ENCODE measurements at places on chromosomes 11 and 22.

- DNase-seq: no peak
Observed at GRCh38 chr11:58900479-58901420, 38.5 kb upstream of the GLYATL1 start.

- no peak for DNase-seq
Observed at GRCh38 chr11:44445500-44446365, 119.7 kb upstream of the CD82 start.

GRCh38 chr11:61966734-61967115 lies 709 bp downstream of the FTH1 start:
- DNase-seq: no peak

DNA sequence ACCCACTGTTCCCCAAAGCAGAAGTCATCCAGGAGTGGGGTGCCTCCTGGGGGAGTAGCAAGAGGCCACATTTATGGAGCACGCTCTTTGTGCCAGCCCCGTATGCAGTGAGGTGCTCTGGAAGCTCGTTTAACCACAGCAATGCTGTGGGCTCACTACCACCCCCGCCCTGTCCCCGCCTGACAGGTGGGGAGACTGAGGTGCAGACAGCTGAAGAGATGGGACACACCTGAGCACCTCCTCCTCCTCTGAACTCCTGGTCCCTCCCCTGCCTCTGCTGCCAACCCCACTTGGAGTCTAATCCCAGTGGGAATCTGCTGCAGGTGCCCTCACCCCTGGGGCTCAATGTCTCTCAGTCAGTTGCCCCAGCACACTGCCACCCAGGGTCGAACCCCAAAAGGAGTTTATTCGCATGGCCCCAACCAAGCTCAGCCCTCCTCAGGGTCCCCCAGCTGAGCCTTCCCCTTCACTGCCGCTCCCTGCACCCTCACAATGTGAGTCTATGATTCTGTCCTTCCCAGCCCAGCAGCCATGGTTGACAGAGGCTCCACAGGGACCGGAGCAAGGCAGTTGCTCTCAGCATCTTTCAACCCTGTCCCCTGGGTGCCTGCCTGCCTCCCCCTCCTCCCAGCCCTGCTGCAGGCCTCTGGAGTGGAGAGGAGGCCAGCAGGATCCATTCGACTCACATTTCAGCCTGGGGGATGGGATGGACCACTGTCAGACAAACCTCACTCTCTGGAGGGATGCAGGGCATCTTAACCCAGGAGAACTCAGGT lies 13.3 kb upstream of the BCR start:
- DNase-seq: no peak

GRCh38 chr11:66220566-66220935 lies 47.9 kb upstream of the RAB1B start:
- no peak for DNase-seq

- no peak for DNase-seq
Observed at GRCh38 chr11:86577644-86578636, 94.5 kb downstream of the ME3 start.

GRCh38 chr11:72573855-72574445 lies 100.3 kb downstream of the PDE2A start:
- no peak for DNase-seq

DNA sequence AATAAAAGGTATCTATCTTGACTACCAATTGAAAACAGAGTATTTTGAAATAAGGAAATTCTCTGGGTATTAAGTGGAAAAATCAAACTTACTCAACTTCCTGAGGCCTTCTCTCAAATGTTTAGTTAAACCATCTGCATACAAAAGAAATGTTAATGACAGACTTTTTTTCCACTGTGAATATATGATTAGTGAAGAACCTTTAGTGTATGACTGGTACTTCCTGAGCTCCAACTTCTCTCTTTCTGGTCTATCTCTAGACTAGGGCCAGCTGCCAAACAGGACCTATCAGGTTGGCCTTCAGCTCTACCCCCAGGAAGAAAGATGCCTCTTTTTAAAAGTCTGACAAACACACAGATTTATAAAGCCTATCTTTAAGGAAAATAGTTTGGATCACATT lies 68.8 kb upstream of the SCUBE2 start:
- DNase-seq: no peak

DNA sequence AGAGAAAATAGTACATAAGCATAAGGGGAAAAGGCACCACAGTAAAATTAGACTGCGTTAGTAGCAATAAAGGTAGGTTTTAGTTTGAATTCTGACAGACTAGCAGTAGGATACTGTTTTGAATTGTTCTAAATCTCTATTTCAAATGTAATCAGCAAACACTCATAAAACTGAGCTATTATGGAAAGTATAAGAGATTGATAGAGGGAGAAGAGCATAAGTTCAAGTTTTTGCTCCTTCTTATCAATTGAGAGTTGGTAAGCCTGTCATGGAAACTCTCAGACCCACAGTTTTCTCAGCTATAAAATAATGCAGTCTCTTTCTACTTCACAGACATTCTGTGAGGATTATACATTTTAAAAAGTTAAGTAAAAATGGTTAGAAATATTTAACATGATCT lies 840.2 kb upstream of the CNTN5 start:
- no peak for DNase-seq

GRCh38 chr11:104526006-104526405 lies 362.1 kb upstream of the PDGFD start:
- no peak for DNase-seq
